ENCODE measurements at places on chromosomes 7 and 10.

GRCh38 chr7:23333671-23334246, 34.6 kb downstream of the MALSU1 start:
- no peak for DNase-seq

DNA sequence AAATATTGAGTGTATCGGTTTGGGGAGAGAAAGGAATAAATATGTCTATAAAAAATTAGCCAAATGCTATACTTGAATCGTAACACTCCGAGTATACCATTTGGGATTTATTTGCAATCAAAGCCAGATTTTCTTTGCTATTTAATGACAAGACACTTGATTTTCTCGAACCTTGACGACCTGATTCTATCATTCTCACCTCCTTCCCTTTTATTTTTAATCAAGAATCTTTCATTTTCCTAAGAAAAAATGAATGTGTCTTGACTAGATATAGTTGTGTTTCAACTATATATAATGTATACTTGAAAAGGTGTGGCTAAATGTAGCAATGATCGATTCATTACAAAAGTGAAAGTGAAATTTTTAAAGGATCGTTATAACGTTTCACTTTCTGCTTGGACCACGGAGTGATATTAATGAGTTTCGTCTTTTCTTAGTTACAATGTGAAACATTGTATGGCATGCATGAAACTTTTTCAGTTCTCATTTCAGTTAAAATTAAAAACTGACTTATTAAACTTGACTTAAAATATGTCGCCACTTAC, 562 bp downstream of the NUB1 start:
- DNase-seq: no peak

DNA sequence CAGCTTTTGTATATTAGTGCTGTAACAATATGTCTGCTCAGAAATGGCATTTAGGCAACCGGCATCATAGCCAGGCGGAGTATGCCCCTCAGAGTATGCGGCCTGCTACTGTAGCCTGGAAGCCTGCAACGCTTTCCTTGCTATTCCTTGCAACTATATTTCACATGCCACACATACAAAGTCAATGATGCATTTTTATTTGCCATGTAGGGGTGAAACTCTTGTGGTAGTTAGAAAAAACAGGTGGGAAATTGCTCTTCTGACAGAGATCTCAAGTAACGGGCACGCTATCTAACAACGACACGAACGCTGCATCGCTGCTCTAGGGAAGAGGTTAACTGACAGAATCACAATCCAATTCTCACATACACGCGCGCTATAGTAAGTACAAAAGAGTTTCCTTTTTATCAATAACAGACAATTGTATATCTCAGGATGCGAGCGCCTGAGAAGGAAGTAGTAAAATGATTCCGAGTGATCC, 5.9 kb downstream of the EBF3 start:
- peak; percentile 72 for DNase-seq

- no peak for DNase-seq
Observed at GRCh38 chr7:650339-651031, 76.0 kb upstream of the DNAAF5 start.

GRCh38 chr7:104252409-104253134, 44.8 kb upstream of the ORC5 start:
- DNase-seq: no peak

All from NCI-H1417 (cell line).